ENCODE measurements at places on chromosomes 1 and 21.
A peak's percentile ranks its signal among the peaks of the same experiment; 100 is the strongest.

GRCh38 chr1:67051196-67051595 is 2.8 kb downstream of the SLC35D1 start:
- DNase-seq: no peak

GRCh38 chr1:91567583-91567982 is 66.9 kb downstream of the CDC7 start:
- DNase-seq: no peak

DNA sequence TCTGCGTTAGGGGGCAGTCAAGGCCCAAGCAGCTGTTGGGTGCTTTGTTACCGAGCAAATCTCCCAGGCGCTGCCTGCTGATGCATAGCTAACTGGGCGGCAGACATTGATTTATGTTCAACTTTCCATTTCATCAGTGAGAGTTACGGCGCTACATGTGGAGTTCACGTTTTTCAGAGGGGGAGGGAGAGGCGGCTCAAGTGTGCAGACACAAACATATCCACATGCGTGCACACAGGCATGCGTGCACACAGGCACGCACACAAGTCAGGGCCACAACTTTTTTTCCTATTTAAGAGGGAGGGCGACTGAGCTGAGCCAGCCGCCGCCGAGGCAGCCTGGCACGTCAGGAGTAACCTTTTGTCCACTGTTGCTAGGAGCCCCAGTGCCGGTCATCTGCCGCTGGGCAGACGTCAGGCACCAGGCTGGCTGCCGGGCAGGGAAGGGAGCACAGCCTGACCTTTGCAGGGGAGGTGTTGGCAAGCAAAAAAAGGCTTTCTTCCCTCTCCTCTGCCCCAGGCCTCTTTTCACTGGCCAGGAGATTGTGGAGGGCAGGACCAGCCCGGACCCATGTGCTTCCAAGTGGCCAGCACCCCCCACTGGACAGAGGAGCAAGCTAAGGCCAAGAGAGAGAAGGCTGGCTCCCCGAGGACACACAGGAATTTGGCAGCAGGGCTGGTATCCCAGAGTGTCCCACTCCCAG is 73.3 kb downstream of the MRPL37 start:
- DNase-seq: peak; percentile 63

DNA sequence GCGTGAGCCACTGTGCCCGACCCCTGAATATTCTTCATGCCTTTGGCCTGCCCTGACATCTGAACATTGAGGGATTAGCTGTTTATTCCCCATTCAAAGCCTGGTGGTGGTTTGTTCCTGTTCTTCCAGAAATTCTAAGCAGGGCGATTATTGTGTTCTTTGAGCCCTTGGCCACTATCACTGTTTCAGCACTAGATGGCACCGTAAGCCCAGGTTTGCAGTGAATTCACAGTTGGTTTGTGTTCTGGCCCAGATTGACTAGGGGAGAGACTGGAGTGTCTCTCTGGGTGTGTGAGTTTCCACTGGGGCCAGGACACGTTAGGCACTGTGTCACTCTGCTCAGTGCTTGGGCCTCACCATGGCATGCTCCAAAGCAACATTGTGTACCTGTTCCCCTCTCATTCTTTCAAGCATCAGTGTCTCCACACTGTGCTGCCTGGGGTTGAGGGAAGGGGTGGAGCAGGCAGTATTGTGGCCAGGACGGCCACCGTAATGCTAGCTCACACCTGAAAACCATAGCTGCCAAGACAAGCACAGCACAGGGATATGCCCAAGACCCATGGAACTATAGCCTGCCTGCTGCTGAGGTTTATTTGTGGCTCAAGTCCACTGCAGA is 52.7 kb downstream of the PKN2 start:
- DNase-seq: peak; percentile 56

- DNase-seq: no peak
Measured at GRCh38 chr1:194709439-194709838, 1523.0 kb upstream of the B3GALT2 start.

DNA sequence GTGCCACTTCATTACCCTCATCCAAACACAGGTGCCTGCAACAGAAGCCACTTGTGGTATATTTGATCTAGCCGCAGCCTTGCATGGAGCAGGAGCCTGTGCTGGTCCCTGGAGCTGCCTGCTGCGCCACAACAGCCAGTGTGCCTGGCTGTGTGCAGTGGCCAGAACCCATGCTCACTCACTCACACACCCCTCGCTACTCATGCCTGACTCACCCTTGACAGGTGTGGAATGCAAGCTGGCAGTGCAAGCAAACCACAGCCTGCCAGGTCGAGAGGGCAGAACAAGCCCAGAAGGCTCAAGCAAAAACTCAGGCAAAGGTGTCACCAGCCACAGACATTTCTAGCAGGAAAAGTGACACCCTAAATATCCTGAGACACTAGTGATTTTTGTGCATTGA is 1510.9 kb downstream of the KCNT2 start:
- DNase-seq: no peak

GRCh38 chr1:40409467-40409866 is 35.9 kb downstream of the SMAP2 start:
- no peak for DNase-seq

GRCh38 chr1:161962091-161962887 is 61.4 kb downstream of the OLFML2B start:
- DNase-seq: no peak

DNA sequence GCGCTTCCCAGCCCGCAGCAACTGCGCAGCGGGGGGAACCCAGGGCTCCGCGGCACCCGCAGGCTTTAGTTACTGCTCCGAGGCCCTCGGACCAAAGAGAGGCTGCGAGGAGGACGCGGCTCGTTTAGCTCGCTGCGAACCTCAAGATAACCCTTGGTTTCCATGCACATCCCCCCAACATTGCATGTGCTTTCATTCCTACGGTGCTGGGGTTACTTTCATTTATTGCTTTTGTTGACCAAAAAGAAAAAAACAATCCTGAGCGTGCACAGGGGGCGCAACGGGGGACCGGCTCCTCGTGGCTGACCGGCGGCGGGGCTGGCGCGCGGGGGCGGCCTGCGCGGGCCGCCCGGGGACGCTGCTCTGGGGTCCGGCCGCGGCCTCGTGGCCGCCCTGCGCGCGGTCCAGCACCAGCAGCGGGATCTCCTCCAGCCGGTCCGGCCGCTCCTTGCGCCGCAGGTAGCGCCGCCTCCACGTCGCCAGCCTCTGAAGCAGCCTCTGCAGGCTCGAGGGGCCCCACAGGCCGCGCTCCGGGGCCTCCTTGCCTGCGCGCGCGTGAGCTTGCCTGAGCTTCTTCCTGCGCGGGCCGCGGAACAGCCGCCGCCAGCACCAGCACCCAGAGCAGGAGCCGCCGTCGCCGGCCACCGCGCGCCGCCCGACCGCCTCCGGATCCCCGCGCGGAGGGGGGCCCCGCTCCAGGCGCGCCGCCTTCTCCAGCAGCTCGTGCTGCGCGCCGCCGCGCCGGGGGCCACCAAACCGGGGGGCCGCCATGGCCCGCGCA is 77.4 kb downstream of the DESI2 start:
- DNase-seq: peak; percentile 71

DNA sequence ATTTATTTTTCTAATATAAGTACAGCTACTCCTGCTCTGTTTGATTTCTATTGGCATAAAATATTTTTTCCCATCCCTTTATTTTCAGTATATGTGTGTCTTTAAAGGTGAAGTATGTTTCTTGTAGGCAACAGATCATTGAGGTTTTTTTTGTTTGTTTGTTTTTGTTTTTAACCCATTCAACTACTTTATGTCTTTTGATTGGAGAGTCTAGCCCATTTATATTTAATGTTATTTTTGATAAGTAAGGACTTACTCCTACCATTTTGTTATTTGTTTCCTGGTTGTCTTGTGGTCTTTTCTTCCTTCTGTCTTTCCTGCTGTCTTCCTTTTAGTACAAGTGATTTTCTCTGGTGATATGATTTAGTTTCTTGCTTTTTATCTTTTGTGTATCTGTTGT is 285.1 kb upstream of the PROX1 start:
- no peak for DNase-seq

GRCh38 chr21:15840406-15840805 is 110.6 kb downstream of the USP25 start:
- no peak for DNase-seq

- DNase-seq: no peak
Measured at GRCh38 chr1:56780128-56780750, 39.0 kb downstream of the FYB2 start.

DNA sequence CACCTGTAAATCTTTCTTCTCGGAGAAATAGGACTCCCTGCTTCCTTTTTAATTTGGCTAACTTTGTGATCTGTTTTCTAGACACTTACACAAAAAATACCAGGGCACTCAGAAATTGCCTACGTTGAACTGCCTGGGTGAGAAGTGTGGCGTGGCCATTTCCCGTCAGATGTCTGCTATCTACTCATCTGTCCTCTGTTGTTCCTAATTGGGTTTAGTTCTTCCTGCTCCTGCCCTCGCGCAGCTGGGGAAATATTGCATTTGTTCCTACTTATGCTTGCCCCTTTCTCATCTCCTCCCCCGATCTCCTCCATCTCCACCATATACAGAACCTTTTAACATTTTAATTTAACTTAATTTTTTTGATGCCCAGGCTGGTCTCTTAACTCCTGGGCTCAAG is 55.1 kb downstream of the CD58 start:
- no peak for DNase-seq

- DNase-seq: peak; percentile 54
Measured at GRCh38 chr1:203556047-203556851, 62.3 kb downstream of the OPTC start.

- no peak for DNase-seq
Measured at GRCh38 chr1:198520524-198521254, 19.8 kb downstream of the ATP6V1G3 start.

GRCh38 chr1:35768350-35769187 is 1.2 kb downstream of the CLSPN start:
- DNase-seq: no peak

DNA sequence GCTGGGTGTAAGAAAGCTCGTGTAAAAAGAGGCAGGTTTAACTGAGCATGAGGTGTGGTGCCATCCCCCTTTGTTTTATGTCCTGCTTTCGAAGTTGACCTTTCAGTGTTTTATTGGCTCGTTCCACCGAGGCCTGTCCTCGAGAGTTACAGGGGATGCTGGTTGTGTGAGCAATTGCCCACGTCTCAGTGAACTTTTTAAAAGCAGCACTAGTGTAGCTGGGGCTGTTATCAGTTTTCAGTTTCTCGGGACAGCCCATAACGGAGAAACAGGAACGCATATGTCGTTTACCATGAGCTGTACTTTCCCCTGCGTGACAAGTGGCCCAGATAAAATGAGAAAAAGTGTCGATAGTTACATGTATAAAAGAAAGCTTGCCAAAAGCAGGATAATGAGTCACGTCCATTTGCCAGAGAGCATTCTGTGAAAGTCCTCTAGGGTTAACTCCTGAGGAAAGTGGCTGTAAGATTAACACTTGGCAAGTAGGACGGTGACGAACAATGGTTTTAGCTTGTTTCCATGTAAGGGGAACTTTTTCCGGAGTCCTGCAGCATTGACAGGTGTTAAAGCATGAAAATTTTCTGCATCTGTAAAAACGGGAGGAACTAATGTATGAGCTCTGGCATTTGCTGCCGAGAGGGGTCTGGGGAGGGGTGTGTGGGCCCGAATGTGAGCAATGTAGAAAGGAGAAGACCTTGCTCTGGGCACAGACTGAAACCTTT is 7.8 kb upstream of the LRRC47 start:
- no peak for DNase-seq

GRCh38 chr1:99786751-99787501 is 20.5 kb upstream of the FRRS1 start:
- no peak for DNase-seq

- no peak for DNase-seq
Measured at GRCh38 chr21:45421071-45421845, 16.3 kb downstream of the COL18A1 start.

- no peak for DNase-seq
Measured at GRCh38 chr1:234014208-234014607, 109.7 kb downstream of the SLC35F3 start.

GRCh38 chr1:109438798-109439297 is 12.6 kb upstream of the PSMA5 start:
- no peak for DNase-seq

- DNase-seq: peak; percentile 15
Measured at GRCh38 chr1:236686815-236687160, 489 bp downstream of the ACTN2 start.

- DNase-seq: no peak
Measured at GRCh38 chr1:204760350-204760749, 74.8 kb upstream of the LRRN2 start.

- DNase-seq: no peak
Measured at GRCh38 chr1:237556911-237557310, 333.8 kb downstream of the ZP4 start.

DNA sequence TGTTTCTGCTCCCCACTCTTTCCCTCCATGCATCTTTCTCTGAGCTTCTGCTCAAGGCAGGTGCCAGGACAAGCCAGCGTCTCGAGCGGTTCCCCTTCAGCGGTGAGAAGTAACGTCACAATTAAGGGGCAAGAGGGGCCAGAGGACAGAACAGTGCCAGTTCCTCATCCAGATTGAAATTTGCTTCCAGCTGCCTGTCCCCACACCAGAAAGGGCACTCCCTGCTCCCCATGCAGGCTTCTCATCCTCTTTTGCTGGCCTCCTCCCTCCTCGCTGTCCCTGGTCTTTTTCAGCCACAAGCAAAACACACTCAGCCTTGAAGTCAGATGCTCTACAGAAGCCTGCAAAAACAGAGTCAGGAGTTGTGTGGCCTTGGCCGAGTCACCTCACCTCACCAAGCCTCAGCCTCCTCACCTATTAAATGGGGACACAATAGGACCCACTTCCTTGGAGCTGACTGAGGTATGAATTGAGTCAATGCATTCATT is 35.0 kb upstream of the ECE1 start:
- DNase-seq: no peak

DNA sequence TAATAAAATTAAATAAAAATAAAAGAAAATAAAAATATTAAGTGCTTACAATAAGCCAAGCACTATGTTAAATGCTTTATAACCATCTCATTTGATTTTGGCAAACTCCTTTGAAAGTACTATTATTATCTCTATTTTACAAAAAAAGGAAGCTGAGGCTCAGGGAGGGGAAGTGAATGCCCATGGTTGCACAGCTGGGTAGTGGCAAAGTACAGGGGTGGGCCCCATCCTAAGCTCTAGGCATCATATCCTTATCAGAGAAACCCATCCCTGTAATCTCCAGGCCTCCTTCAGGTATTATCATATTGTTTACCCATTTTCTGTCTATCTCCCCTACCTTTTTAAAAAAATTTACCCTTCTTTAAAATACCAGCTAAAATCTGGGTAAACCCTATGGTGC is 2.3 kb upstream of the MED18 start:
- DNase-seq: no peak

- DNase-seq: no peak
Measured at GRCh38 chr1:168291222-168291837, 10.7 kb downstream of the TBX19 start.

DNA sequence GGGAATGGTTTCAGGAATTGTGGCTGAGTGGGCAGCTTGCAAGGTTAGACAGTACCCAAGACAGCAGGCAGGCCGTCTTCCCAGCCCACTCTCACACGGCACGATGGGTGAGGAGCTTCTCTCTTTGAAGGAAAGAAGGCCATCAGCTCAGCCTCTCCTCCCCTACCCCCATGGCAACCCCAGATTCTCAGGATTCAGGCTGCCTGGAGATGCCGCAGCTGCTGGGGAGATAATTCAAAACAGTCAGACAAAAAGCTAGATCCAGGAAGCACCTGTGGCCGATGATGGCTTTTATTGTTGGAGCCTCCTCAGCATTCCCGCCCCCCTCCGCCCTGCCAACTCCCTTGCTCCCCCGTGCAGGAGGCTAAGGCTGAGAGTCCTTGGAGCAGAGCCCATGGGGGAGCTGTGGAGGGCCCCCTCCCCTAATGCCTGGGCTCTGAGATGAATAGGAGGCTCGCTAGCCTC is 220.5 kb downstream of the TRABD2B start:
- peak; percentile 70 for DNase-seq

GRCh38 chr1:66276218-66276617 is 257.7 kb upstream of the SGIP1 start:
- DNase-seq: no peak

GRCh38 chr1:228471762-228472398 is 15.3 kb upstream of the RNF187 start:
- peak; percentile 42 for DNase-seq

Measured in iPS-NIHi11 (cell line).